ENCODE measurements at places on chromosomes 1 and 21.

GRCh38 chr1:67571901-67572593 lies 113.0 kb upstream of the GADD45A start:
- DNase-seq = no peak

DNA sequence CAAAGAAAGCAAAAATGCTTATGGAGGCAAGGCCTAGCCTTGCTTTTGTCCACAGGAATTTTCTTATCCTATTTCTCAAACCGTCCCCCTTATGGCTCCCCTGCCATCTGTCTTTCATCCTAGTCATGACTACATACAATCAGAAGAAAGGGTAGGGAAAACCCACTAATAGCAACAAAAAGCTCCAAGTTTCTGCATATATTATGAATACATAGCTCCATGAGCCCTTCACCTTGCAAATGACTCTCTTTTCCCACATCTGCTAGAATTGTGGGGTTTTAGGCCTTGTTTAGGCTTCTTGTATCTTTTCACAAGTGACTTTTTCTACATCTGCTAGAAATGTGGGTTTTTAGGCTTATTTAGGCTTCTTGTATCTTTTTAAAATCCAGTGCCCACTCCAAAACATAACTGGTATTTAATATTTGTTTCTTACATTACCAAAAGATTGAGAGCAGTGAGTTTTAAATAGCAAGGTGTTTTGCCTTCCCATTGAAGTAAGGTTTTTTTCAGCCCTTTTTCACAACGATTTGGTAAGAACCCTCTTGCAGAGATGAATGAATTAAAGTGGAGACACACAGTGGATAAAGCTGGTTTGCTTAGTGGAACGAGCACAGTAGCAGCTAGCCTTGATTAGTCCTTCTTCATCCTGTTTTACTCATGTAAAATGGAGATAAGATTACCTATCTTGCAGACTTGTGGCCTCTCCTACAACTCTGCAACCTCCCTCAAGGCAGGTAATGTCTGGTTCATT lies 4.4 kb downstream of the GADD45A start:
- DNase-seq = no peak

GRCh38 chr21:27277110-27277509 lies 310.2 kb upstream of the ADAMTS5 start:
- DNase-seq = peak; percentile 24

DNA sequence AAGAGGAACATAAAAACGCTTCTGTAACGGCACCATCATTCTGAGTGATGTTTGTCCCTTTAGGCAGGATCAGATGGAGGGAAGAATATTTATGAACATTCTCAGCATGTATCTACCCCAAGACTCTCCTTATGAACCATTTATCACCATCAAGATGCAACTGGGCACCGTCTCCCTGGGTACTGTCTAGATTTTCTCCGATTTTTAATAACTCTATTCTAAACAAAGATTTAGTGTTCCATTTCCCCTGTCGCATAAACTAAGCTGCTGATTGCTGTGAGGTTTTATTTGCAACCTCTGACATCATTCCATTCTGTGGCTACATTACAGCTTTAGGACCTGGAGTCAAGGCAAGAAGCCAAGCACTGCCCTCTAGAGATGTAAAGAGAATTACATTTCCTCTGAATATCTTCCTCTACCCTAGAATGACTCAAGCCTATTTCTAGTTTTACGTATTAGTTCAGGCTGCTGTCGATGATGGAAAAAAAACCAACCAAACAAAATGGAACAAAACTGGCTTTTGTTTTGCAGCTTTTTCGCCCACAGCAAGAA lies 130.1 kb upstream of the MAP1LC3C start:
- DNase-seq = no peak

GRCh38 chr21:29287383-29287782 lies 11.3 kb upstream of the BACH1 start:
- peak; percentile 22 for DNase-seq

- DNase-seq = peak; percentile 61
Observed at GRCh38 chr1:155305881-155306391, 2.7 kb upstream of the FDPS start.

DNA sequence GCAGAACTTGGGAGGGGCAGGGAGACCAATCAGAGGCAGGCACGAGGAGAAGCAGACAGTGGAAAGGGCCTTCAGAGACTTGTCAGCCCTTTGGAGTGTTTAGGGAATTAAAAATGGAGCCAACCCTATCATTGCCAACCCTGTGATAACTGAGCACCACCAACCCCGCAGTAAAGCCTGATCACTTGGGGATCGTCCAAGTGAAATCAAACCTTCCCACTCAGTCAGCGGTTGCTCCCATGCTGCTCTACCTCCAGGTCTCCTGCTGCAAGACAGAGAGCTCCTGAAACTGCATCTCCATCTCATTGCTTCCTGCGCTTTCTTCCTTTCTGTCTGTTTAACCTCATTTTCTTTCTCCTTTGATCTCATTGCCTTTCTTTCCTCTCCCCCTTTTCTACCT lies 4.8 kb upstream of the ACKR1 start:
- no peak for DNase-seq

GRCh38 chr1:195962051-195962450 lies 646.2 kb downstream of the KCNT2 start:
- no peak for DNase-seq

DNA sequence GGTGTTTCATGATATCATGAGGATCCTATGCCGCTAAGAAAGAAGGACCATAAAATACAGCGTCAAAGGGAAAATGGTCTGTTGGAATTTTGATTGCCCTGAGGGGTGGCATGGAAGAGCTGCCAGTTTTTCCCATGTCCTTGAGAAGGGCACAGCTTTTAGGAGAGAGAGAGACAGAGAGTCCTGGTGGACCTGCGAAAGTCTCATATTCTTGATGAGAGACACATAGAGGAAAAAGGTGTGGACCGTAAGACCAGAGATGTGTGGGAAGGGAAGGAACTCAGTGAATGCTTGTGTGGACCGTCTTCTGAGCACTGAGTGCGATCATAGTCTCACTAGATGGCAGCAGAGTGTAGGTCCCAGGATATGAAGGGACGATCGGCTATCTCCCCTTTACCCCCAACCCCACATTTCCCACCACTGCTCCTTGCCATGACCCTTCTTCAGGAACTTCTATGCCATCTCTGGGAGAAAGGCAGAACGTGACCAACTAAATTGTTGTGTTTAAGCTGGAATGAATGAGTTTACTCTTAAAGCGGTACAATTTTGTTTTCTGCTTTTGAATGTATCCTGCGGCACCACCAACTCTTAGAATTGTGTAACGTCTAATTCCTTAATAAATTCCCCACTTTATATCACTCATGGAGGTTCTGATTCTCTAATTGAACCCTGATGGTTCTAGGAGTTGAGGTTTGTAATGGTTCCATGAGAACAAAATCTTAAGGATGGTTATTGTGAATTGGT lies 117.7 kb downstream of the CTH start:
- DNase-seq = peak; percentile 70

DNA sequence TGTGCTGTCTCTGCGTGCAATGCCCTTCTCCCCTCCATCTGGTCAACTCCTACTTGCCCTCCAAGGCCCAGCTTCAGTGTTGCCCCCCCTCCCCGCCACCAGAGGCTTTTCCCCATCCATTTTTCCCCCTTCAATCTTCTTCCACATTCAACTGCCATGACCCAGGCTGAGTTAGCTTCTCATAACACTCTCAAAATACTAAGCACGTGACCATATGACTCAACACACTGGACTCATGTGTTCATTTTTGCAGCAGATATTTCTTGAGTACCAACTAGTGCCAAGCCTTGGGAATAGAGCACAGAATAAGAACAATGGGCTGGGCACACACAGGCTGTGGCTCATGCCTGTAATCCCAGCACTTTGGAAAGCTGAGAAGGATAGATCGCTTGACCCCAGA lies 132.1 kb downstream of the IGSF21 start:
- DNase-seq = no peak

DNA sequence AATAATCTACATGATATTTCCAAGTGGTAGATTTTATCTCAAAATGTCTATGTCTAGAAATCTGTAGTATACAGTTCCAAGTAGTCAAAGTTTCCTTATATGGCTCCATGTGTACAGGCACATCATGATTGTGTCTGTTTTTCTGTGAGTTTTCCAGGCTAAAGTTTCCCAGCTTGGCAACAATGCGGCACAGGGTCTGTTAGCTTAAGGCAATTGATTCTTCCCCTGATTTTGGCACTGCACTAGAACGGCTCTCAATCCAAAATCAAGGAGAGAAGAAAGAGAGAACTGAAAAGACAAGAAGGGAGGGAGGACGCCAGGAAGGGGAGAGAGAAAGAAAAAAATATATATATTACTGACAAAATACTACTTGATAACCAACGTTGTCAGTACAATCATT lies 193.9 kb upstream of the SNX7 start:
- DNase-seq = no peak

GRCh38 chr1:62222321-62222720 lies 27.7 kb downstream of the L1TD1 start:
- no peak for DNase-seq

- DNase-seq = no peak
Observed at GRCh38 chr1:77012066-77012465, 144.8 kb downstream of the ST6GALNAC5 start.

GRCh38 chr1:246459221-246459620 lies 47.9 kb downstream of the SMYD3 start:
- no peak for DNase-seq

Data from GM03348 (cell line).